ELR (cell line): ENCODE measurements at places on chromosomes 16 and 17.

DNA sequence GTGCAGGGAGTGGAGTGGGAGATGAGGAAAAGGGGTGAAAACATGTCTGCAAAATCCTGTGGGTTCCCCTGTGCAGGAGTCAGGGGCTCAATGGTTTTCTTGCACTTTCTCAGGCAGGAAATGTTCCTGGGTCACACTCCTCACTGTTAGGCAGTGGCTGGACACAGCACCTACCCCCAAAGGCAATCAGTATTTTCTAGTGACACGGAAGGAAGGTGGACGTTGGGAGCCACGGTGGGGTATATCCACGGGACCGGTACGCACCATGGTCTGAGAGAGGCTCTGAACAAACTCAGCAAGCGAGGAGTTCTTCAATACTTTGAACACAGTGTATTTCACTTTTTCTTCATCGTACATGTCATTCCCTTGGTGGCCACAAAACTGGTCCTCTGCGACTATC lies 20.9 kb downstream of the LITAFD start:
- DNase-seq = no peak

DNA sequence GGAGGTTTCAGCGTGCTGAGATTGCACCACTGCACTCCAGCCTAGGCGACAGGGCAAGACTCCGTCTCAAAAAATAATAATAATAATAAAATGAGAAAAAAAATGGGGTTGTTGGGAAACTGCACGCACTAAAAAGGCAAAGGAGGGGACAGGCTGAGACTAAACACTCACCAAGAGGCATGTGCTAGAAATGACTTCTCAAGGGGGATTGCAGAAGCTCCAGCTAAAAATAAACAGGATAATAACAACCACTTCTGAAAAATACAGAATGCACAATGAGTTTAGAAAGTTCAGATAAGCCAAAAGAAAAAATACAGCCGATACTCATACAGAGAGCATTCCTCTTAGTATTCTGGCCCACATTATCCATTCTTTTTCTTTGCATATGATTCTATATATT lies 15.1 kb upstream of the TIMP2 start:
- no peak for DNase-seq

GRCh38 chr17:49993423-49994060 lies 1.5 kb downstream of the DLX3 start:
- DNase-seq = peak; percentile 42

DNA sequence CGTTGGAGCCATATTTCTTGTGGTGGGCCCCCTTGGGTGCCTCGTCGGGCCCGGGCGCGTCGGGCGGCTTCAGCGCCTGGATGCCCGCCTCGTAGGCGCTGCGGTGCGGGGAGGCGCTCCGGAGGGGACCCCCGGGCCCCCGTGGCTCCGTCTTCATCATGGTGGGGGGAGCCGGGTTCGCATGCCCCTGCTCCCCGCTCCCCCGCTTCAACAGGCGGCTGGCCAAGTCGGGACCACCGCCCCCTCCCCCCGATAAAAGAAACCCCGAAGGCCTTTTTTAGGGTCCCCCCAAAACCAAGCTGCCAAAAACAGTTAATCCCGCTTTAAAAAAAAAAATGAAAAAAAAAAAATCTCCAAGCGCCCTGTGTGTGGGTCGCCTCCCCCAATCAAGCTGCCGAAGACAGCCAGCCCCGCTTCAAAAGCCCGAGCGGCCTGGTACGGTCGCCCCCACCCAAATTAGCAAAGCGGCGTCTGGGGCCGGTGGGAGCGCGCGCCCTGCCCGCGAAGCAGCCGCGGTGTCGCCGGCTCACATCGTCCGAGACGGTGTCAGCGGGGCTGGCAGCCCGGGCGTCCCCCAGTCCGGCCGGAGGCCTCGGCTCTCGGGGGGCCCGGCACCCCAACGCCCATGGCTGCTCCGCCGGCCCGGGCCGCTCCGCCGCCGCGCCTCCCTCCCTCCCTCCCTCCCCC lies at the start of gene PPP1R9B:
Gene PPP1R9B (minus strand): TSS at position 324 of the 687 bp plus-strand sequence. CDS start 164 bp downstream, at position 160.
- no peak for DNase-seq

DNA sequence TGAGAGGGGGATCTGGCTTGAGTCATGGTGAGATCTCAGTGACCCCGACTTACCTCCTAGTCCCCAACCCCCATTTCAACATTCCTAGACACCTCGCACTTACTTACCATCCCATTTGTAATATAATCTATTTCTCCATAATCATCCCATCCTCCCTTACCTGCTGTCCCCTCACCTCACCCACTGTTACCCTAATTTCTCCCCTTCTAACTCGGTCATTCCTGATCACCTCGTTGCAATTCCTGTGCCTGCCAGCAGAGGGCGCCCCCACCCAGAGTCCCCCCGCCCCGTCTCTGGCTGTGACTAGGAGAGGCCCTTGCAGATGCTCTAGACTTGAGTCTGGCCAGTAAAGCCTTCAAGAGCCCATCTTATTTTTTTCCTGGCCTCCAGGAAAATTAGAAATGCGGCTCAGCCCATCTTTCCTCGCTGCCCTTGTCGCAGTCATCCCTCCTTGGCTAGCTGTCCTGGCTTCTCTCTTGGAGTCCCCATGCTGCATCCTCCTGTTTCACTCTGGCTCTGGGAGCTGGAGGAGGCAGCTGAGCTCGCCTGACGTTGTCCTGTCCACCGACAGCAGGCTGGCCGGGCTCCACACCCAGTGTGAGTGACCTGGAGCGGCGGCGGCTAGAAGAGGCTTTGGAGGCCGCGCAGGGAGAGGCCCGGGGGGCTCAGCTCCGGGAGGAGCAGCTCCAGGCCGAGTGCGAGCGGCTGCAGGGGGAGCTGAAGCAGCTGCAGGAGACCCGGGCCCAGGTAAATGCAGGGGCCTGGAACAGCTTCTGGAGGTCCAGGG lies 5.0 kb downstream of the TBKBP1 start:
- DNase-seq = peak; percentile 72

- no peak for DNase-seq
Measured at GRCh38 chr17:1239210-1239609, 31.0 kb upstream of the BHLHA9 start.

- no peak for DNase-seq
Measured at GRCh38 chr17:50443505-50443974, 17.5 kb downstream of the ACSF2 start.

DNA sequence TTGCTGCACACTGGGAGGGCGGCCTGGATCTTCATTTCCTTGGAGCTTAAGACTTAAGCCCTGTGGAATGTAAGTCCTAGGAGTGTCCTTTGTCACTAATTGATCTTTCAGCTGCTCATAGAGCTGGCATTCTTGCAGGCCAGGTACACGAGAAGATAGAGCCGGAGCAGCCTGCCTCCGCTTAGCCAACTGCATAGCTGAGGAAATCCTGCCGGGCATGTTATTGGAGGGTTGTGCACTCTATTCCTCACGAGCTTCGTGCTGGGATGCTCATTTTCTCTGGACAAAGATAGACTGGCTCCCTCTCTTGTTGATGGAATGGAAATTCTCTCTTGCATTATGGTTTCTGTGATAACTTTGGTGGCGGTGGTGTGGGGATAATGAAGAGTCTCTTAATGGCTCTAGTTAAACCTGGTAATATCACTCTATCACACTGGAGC lies 76.9 kb downstream of the RPA1 start:
- DNase-seq = peak; percentile 7

GRCh38 chr16:68085259-68086071 lies at the start of gene NFATC3:
Gene NFATC3, plus strand, starts transcription at chr16:68085370. Its CDS starts 312 bp downstream, at chr16:68085682.
- peak; percentile 98 for DNase-seq

DNA sequence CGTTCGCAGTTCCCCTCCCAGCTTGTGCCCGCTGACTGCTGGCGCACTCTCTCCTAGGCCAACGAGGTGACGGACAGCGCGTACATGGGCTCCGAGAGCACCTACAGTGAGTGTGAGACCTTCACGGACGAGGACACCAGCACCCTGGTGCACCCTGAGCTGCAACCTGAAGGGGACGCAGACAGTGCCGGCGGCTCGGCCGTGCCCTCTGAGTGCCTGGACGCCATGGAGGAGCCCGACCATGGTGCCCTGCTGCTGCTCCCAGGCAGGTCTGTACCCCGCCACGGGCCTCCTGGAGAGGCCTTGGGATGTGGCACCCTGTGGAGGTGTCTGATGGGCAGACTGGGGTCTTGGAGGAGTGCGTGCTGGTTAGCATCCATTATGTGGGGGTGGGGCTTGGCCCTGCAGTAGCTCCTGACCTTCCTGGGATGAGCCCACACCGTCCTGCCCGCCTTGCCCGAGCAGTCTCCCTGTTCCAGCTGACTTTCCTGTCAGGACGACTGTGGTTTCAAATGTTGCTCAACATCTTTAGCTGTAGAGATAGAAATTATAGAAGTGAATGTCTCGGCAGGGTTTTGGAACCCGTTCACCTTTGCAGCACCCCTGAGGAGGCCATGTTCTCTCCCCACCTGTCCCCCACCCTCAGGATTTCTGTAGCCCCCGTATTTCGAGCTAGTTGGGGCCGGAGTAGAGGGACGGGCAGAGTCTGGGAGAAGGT lies 44.9 kb upstream of the CAPN15 start:
- no peak for DNase-seq

GRCh38 chr17:83154311-83155127 lies 75.1 kb downstream of the METRNL start:
- DNase-seq = no peak

GRCh38 chr16:69031877-69032301 lies 73.6 kb upstream of the HAS3 start:
- no peak for DNase-seq

DNA sequence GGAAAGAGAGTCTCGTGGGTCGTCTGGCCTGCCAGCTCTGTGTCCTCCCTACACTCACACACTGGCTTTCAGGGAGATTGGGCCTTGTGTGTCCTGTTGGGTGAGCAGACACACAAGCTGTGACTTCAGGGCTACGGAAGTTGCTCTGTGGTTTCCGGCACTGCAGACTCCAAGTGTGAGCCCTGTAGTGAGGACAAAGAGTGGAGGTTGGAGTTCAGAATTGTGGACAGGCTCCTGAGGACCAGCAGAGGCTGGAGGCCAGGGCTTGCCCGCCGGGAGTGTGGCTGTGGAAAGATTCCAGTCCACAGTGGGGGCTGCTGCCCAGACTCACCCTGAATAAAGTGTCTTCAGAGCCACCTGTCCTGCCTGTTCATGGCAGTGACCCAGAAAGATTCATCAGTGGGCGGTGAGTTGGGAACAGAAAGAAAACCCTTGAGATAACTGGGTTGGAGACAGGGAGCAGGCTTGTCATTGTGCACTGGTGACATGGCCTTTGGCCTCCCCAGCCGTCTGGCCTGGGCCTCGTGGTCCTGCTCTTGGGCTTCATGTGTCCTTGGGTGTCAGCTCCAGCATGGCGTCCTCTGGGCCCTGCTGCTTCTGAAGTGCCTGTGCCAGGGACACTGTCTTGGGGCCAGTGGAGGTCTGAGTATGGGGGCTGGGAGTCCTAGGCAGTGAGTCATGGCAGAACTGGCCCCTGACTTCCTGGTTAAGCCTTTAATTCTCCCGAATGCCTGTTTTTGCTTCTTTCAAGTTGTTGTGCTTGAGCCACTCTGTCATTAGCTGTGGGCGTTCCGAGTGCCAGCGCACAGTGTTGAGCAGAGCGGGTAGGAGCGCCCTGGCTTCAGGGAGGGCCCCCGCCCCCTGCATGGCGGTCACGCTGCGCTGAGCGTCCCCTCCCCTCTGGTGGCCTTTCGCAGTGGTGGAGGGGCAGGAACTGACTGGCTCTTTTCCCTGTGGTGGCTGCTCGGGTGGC lies 19.9 kb upstream of the ZNF750 start:
- peak; percentile 75 for DNase-seq

DNA sequence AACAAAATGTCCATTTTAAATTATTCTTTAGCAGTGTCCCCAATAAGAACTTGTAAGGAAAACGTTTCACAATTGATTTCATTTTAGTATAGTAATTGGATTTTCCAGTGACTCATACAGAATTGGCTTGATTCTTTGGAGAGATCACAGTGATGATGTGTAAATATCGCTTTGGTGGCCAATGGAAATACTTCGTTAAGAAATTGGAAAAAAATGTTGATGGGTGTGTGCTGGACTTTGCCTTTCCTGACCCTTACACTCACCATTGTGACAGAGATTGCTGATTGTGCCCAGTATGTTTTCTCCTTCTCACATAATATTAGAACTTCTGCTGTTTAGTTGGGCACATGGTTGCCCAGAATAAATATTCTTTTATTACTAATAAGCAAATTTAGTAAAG lies 7.4 kb upstream of the EFCAB13 start:
- peak; percentile 73 for DNase-seq
